Cerebellum (tissue), 4 donors: ENCODE measurements at places on chromosomes 6 and 20. TPM values are rescaled to one million over a fixed set of nuclear protein-coding genes. Genes with fewer than 3 reads are reported as not detected.
A peak's percentile ranks its signal among the peaks of the same experiment; 100 is the strongest.

Gene SLC4A11
- 0.36 TPM for total RNA-seq

Gene PSORS1C2
- not detected for total RNA-seq

DNA sequence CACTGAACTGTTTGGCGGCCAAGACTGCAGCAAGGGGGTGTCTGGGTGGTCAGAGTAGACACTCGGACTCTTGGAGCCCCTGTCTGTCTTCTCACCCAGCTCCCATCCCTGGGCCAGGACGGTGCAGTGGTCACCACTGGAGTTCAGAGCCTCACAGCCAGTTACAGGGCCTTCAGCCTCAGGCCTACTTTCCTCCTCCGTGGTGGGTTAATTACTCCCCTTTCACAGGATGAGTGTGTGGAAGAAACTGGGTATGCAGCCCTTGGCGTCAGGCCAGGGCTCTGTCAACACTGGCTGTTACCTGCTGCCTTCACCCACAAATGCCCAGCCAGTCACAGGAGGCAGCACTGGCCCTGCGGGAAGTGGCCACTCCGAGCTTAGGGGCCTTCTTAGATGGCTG, 1.8 kb upstream of the YTHDF1 start:
- DNase-seq = no peak

DNA sequence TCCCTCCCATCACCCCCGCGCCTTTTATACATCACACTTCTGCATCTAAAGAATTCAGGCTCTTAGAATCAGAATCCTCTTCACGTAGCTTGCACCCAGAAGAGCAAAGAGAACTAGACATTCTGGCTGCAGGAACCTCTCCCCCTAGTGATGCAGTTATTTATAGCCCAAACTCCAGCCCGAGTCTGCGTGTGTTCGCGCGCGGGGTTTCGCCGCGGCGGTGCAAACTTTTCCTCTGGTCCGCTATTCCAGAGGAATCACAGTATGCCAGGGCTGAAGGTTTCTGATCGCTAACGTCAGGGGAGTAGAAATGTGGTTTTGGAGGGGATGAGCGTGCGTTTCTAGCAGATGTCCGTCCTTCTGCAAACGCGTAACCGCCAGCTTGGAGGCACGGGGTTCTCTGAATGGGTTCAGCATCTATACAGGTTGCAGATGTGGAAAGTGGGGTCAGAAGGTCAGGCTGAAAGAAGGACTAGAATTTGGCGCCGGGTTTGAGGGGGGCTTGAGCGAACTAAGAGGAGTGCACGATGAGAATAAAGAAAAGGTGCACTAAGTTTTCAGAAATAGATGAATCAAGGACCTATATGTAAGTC, 1.8 kb downstream of the EPHA7 start:
- DNase-seq = peak; percentile 51

DNA sequence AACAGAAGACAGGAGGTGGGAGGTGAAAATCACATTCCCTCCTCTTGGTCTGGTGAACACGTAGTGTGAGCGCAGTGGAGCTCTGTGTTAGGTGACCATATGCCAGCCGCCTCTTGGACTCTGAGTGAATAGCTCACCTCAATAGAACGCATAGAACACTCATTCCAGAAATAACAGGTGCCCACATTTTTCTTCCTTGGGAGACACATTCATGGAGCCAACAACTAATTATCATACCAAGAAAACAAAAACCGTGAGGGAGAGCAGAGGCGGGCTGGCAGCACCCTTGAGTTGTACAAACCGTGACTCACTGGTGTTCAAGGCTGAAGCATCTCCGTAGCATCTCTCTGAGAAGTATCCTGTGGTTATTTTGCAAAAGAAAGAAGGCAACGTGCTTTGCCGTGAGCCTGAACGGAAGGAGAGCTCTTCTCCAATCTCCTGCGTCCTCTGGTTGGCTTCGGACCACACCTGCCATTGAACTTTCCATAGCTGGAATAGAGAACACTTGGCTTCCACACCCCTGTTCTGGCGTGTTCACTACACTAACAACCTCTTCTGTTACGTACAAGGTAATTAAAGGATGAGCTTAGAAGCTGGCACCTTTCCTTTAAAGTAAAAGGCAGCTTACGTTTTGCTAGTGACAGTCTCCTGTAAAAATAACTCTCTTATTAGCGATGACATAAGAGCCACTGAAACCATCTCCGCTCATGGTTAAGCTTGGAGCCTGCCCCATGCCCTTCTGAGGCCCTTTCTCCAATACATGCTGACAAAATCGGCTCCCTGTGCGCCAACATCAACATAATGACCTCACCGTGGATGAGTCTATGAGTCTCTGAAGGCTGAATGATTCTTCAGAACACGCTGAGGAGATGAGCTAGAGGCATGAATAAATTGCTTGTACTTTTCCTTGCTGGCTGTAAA, 30.2 kb upstream of the SGK1 start:
- DNase-seq = peak; percentile 58

DNA sequence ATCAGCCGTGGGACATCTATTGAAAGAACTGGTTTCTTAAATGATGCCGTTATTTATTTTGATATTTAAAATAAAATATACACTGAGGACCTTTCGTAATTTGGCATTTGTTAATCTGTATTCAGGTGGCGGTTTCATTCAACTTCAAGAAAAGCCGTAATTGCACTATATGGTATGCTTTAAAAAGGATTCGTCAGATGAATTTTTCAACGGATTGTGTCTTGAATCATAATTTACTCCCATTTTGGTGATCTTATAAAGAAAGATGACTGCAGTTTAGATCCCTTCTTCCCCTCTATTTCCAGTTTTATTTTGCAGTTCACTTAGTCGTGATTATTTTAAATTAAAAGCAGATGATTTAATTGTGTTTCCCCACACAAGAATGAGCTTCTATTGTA, 761 bp downstream of the KLHL32 start:
- no peak for DNase-seq

DNA sequence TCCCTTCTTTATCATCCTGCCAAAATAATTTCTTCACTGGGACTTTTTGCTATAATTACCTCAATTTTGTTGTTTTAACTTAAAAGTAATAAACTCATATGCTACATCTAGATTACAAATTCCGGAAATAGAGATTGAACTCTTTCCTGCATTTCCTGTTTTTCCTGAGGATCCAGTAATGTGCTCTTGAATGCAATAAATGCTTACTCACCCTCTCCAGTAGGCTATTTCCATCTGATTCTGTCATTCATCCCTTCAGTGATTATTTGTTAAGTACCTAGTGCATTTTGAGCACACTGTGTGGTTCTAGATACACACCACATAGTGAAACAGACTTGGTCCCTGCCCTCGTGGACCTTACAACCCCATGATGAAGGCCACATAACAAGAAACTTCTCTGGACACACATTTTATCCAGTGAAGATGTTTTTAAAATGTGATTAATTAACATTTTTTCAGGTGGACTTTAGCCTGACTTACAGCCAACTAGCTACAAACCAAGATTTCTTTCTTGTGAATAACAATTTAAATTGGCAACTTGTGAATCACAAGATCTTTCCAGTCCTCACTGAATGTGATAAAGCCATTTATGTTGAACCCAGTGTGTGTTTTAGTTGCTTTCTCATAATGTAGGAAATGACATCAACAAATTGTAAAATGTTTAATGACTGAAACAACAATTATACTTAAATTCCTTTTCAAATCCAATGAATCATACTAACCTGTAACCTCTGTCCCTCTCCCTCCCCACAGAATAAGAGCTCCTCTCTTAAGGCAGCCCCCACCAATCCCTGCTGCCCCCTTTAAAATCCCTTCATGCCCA, 272.3 kb downstream of the KHDC1L start:
- DNase-seq = no peak
